ENCODE measurements at places on chromosomes 6 and 20.

GRCh38 chr6:108622641-108623298, 62.1 kb downstream of the FOXO3 start:
- DNase-seq, result peak; percentile 45

DNA sequence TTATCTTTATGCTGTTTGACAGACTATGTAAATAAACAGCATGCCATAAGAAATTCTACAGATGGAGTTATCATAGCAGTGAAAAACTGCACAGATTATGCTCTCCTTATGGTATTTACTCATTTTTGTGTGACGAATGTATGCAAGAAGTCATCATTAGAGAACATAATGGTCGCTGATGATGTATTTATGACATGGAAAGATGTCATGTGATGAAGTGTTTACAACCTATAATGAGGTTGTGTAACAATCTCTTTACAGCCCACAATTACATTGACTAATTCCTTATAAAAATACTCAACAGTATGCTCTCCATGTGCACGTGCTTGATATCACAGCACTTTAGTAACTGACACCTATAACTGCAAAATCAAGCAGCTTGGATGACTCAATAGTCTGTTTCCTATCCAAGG, 192.4 kb downstream of the BMP2 start:
- DNase-seq, result no peak

GRCh38 chr20:2380601-2381000, at the start of gene TGM6:
TGM6 (plus strand) TSS chr20:2380901; CDS start chr20:2380969, 68 bp downstream.
- DNase-seq, result no peak

DNA sequence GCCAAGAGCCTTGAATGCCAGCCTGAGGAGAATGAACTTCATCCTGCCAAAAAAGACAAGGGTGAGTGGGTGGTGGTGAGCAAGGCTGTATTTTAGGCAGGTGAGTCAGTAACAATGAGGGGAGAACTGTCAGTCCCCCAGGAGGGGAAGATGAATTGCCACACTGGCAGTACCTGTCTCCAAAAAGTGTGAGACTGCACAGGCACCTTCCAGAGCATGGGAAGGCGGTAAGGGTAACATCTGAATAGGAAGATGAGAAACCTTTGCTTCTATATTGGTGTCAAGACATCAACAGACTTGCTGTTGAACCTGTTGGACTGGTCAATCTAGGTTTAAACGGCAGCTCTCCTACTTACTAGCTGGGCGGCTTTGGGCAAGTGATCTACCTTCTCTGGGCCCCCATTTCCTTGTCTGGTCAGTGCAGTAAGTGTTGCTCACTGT, 30.9 kb downstream of the STK35 start:
- no peak for DNase-seq

GRCh38 chr6:20575704-20576451, 41.6 kb downstream of the CDKAL1 start:
- DNase-seq, result no peak

DNA sequence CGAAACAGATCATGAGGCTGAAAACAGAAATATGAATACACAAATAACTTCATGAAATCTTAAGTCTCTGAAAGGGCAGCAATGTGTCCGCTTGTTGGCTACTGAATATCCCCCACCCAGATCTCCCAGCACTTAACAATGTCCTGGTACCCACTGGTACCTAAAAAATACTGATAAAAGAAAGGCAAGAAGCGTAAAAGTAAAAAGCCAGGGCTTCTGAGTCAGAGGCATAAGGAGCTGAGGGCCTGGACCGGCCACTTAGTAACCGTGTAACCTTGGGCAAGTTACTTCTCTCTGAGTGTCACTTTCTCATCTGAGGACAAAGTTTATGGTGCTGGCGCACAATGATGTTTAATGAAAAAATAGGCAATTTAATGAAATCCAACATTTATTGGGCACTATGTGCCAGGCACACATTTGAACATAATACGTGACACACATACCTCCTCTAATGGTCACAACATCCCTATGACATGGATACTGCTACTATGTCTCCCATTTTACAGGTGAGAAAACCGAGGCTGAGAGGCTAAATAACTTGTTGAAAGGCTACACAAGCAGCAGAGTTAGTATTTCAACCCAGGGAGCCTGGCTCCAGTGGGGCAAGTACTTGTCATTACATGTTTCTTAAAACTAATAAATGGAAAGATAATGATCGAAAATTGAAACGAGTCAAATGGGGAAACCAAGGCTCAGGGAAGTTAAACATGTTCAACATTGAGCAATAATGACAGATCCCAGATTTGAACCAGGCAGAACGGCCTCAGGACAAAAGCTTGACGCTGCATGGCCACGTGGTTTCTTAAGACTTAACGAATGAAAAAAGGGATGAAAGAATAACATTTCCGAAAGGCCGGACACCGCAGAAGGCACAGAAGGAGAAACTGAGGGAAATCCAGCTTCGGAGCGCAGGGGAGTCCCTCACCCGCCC, 828 bp downstream of the TP53RK start:
- DNase-seq, result no peak

GRCh38 chr20:57040466-57040865, 226.0 kb downstream of the BMP7 start:
- no peak for DNase-seq

GRCh38 chr6:156427345-156427744, 349.8 kb upstream of the ARID1B start:
- DNase-seq, result no peak

- DNase-seq, result no peak
Measured at GRCh38 chr20:45254383-45255262, at the start of gene SLPI. SLPI (minus strand) TSS chr20:45254564; CDS start chr20:45254543, 21 bp downstream.

DNA sequence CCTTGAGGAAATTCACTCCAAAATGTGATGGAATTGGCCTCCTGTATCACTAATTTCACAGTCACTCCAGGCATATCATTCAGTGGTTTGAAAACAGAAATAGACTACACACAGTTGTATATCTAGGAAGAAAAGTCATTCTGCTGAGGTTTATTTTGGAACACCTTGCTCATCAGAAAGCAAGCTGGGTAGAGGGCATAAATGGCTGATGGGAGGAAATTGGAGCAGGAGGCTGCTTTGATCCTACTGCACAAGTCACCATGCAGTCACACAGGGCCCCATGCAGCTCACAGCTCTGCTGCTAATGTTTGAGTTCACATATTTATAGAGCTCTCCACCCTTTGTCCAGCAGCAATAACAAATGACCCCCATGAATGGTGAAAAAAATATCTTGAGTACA, 12.3 kb downstream of the NHLRC1 start:
- no peak for DNase-seq

- no peak for DNase-seq
Measured at GRCh38 chr6:101079696-101080270, 198.7 kb upstream of the ASCC3 start.

- no peak for DNase-seq
Measured at GRCh38 chr6:148507774-148508173, 165.1 kb downstream of the SASH1 start.

DNA sequence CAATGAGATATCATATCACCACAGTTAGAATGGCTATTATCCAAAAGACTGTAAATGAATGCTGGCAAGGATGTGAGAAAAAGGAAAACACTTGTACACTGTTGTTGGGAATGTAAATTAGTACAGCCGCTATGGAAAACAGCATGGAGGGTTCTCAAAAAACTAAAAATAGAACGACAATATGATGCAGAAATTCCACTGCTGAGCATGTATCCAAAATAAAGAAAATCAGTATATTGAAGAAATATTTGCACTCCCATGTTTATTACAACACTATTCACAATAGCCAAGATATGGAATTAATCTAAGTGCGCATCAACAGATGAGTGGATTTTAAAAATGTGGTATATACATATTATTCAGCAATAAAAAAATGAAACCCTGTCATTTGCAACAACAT, 898.9 kb upstream of the MAN1A1 start:
- no peak for DNase-seq

DNA sequence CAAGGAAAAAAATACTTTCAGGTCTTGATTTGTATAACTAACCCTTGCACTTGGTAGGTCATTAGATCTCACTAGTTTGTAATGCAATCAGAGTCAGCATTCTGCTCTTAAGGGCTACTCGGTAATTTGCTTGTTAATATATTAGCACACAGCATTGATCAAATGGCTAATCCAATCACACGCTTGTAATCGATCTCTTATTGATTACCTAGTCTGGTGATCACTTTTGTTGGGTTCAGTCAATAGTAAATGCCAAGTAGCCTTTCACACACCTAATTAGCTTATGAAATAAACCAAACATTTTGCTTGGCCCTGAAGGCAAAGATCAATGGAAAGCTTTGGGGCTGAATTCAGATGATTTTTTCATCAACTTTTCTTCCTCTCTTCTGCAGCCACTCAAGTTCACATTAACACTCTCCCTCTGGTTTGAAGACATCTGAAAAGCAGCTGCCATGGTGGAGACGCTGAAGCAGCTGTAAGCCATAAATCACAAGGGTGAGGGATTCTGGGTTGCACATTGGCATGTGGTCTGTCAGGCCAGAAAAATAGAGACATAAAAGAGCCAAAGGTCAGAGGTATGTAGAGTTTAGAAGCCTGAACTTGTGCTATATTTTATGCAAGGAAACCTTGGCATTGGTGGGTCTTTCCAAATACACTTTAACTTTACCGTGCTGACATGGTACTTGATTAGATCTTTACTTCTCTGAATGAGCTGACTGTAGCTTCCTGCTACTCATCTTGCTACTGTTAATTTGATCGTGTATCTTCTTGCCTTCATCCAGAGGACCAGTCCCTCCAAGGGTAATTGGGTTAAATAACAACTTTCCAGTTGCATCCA, 234.4 kb downstream of the SIM1 start:
- no peak for DNase-seq

DNA sequence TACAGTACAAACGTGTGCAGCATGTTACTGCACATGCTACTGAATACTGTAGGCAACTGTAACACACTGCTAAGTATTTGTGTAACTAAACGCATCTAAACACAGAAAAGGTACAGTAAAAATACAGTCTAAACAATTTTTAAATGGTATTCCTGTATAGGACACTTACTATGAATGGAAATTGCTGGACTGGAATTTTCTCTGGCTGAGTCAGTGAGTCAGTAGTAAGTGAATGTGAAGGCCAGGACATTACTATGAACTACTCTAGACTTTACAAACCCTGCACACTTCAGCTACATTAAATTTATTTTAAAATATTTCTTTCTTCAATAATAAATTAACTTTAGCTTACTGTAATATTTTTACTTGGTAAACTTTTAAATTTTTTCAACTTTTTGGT, 225.0 kb upstream of the TENT5A start:
- no peak for DNase-seq

DNA sequence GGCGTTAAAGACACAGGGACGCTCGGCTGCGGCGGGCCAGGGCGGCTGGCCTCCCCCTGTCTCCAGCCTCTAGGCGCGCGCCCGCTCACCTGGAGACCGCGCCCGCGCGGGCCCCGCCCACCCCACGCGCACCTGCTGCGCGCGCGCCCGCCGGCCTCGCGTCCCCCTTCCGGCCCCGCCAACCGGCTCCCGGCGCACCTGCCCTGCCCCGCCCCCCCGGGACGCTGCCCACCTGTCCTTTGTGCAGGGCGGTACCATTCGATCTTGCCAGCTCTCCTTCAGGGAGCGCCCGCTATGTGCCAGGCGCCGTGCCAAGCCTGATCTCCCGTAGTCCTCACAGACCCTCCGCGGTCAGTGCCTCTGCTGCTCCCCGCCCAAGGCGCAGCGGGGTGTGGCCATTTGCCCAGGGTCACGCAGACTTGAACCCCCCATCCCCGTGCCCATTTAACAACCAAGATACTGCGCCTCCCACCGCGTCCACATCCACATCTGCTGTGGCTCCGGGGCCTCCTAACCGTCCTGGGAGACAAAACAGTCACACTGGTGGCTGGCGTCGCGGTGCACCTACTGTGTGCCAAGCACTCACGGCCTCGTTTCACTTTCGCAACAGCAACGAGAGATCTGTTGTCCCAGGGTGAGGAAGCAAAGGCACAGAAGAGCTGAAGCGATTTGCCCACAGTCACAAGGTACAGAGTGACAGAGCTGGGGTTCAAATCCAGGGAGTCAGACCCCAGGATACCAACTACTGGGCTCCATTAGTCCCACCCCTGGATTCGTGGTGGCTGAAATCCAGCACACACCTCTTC, 48.1 kb downstream of the NOL4L start:
- no peak for DNase-seq

DNA sequence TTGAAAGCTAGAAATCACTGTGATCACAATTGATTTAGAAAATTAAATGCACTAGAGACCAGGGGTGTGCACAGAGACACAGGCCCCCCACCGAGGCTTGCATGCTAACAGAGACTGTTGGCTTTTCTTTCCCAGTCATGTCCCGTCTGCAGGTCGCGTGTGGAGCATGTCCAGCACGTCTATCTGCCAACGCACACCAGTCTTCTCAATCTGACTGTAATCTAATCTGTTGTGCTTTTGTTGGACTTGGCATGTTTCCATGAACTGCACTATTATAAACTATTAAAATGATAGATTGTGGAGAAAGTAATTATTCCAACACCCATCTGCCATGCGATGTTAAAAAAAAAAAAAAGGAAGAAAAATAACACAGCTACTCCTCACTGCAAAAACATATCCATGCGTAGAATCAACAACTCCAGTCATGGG, 17.7 kb downstream of the MYLIP start:
- no peak for DNase-seq

- DNase-seq, result no peak
Measured at GRCh38 chr20:20683020-20683419, 29.4 kb downstream of the RALGAPA2 start.

- no peak for DNase-seq
Measured at GRCh38 chr20:1871807-1872458, 23.3 kb upstream of the SIRPA start.

- DNase-seq, result no peak
Measured at GRCh38 chr20:24915440-24915839, 33.6 kb upstream of the CST7 start.

- peak; percentile 96 for DNase-seq
Measured at GRCh38 chr6:26054781-26055718, 32.2 kb upstream of the HFE start.

DNA sequence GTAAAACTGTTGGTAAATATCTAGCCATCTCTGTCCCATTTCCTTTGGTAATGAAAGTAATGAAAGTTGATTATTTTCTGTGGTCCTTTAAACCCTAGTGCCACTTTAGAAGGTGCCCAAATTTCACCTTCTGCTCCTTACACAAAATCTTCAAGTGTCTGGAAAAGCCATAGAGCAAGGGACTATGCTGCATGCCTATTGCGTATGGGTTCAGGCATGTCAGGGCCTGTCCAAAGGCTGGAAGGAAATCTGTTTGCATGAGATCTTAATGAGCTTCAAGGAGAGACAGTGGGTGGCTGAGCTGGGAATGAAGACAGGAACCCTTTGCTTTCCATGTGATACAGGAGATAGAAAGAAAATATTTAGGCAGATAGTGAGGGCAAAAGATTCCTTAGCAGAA, 66.6 kb upstream of the CCN6 start:
- DNase-seq, result no peak

All from adrenal gland (tissue), 19 donors.